BJ (cell line): ENCODE measurements at places on chromosomes 2 and 18.
A peak's percentile ranks its signal among the peaks of the same experiment; 100 is the strongest.

DNA sequence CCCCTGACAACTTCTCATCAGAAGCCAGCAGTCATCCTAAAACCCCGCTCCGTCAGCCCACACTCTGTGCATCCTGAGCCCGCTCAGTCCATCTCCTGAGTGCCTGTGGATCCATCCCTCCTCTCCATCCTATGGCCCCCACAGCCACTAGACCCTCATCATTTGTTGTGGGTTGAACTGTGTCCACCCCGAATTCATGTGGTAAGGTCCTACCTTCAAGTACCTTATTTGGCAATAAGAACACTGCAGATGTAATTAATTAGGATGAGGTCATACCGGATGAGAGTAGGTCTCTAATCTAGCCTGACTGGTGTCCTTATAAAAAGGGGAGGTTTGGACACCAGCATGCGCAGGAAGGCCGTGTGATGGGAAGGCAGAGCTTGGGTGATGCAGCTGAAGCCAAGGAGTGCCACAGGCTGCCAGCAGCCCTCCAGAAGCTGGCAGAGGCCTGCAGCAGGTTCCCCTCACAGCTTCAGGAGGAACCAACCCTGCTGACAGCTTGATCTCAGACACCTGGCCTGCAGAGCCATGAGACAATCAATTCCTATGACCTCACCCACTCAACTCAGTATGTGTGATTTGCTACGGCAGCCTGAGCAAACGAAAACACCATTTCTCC, 192.4 kb downstream of the ZBTB7C start:
- no peak for DNase-seq

GRCh38 chr2:12676771-12677170, 40.0 kb upstream of the TRIB2 start:
- DNase-seq: no peak

DNA sequence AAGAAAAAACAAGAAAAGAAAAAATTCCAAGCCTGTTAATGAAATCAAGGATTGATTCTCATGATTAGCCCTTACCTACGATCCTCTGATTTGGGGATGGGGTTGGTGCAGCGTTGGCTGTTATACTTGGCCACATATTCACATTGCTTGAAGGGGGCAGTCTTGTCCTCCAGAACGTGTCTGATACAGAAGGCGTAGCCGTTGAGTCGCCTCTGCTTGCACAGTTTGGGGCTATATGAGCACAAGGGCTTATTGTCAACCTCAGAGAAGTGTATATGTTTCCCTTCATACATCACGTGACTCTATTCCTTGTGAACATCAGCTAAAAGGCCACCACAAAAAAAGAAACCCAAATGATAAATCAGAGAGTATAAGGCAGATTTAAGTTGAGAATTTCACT, 23.2 kb downstream of the INO80D start:
- no peak for DNase-seq

- DNase-seq: no peak
These were observed 257.9 kb downstream of the OSR1 start for GRCh38 chr2:19100570-19100969.

DNA sequence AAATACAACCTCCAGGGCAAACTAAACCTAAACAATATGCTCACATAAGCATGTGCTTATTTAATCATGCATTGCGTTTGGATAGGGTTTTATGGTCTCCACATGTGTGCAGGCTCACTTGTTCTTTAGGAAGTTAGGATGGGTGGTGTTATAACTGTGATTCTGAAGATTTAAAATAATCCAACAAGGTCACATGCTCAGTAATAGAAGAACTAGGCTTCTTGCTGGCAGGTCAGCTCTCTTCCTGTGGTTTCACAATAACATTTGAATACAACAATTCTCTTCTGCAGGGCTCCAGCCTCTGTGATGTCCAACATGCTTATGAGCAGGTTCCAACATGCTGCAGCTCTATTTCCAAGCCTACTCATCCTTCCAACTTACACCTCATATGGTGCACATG, 84.0 kb downstream of the MYL12B start:
- DNase-seq: no peak

DNA sequence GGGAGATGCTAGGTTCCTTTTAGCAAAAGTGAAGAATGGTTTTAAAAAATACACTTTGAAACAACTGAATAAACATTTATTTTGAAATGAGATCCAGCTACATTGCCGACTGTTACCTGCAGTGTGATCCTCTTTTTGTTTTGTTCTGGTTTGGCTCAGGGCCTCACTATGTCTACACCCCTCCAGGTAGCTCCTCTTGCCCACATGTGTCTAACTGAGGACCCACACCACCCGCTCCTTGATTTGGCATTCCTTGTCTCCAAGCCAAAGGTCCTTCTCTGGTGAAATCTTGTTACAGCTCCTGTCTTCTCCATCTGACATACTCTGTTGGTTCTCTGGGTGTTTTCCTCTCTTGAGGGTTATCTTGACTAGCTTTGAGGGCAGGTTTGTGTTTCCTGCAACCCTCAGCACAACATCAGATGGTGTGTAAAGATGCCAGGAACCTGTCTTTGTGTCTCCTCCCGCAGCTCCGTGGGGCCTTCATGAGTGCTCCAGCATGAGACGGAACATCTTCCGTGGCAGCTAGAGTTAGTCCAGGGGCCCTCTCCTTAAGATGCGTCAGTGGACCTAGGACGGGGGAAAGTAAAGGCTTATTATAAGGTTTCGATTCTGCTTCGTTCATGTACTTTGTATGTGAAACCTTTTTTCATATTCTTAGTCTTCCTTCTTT, 32.1 kb downstream of the MAP4K4 start:
- DNase-seq: no peak

DNA sequence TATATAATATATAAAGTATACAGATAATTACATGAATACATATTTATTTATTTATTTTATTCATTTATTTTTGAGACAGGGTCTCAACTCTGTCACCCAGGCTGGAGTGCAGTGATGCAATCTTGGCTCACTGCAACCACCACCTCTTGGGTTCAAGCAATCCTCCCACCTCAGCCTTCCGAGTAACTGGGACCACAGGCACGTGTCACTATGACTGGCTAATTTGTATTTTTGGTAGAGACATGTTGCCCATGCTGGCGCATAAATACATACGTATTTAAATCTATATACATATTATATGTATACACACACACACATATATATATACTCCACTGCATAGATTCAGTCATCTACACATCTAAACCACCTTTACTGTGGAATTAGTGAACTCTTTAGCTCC, 20.6 kb upstream of the NDUFV2 start:
- no peak for DNase-seq

DNA sequence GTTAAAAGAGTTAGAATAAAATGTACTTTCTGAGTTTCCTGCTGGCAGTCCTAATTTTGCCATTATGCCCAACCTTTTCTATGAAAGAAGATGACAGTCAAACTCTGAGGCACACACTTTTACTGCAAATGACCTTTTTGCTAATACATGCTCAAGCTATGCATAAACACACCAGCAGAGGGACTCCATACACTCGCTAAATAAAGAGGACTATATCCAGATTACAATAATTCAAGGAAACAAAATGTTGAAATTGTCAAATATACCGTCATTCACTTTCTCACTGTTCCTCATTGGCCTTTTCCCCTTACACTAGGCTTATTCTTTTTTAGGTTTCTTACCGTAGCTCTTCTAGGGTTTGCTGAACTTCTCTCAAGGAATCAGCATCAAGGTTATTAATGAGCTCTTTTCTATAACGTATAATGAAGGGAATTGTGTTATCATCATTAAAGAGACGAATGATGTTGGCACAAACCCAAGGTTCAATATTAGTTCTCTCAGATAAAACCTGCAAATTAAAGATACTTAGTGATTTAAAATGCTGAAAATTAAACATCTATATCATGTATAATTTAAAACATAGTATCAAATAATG, 25.7 kb downstream of the SRBD1 start:
- DNase-seq: no peak

DNA sequence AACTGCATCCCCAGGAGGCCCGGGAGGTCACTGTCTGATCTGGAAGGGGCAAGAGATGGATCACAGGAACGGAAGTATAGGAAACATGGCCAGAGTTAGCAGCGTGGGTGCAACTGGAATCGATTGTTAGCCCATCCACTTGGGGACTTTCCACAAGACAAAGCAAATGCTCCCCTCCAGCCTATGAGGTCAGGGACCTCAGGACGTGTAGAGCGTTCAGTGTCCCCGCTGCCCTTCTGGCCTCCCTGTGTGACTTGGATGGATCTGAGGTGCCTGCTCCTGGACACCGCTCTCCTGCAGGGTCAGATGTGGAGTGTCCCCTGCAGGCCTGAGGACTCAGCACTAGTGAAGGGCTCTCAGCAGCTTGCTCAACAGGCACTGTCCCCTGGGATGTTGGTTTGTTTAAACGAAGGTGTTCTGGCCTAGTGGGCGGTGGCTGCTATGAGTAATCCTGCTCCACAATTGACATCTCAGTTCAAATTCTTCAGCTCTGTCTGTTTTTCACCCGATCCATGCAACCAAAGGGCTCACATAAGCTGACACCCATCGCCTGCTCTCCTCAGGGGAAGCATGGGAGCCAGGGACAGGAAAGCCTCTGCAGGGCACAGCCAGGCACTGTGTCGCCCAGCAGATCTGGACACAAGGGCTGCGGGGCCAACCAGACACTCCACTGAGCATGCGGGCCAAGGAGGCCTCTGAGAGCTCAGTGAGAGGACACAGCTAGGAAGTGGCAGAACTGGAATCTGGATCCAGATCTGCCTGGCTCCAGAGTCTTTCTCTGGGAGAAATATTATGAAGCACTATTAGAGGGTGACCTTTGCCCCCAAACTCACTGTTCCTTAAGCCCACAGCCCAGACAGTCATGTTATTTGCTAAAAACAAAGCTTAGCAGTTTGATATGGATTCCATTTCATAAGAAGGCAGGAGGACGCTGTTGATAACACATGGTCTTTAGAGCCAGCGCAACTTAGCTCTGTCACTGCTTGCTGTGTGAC, 78.5 kb downstream of the RHOB start:
- no peak for DNase-seq

DNA sequence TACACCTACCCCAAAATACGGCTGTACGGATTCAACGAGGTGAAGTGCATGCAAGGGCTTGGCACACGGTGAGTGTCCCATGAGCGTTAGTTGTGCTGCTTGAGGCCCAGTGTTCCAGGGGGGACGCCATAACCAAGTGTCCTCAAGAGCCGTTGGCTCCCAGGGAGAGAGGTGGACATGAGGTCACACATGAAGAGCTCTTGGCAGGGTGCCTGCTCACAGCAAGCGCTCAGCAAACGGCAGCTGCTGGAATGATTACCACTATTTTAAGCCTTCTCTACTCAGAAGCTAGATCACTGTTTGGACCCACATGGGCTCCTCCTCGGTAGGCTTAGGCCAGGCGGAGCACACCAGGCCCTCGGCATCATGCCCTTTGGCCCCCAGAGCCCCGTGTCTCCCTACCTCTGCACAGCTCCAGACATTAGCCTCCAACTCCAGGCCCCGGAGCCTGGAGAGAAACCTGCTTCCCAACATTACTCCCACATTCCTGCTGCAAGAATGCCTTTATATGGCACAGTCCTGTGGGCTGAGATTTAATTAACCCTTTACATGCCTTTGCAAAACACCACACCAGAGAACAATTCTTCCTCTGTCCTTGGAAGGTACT, 68.4 kb upstream of the PPP1CB start:
- DNase-seq: no peak

DNA sequence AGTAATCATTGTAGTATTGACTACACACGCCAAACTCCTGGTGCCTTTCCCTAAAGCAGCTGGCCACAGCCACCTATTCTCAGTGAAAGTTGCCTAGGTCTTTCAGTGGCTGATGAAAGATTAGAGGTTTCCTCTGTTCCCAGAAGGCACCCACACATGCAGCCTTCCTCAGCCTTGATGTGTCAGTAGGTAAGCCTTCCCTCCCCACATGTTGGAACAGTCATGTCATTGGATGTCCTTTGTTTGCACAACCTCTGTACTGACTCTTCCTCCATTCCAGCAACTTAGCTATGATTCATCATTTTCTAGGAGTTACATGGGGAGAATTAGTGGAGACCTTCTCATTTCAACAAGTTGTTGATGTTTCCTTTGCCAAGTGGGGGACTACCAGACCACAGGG, 630.8 kb upstream of the SLC39A10 start:
- no peak for DNase-seq

DNA sequence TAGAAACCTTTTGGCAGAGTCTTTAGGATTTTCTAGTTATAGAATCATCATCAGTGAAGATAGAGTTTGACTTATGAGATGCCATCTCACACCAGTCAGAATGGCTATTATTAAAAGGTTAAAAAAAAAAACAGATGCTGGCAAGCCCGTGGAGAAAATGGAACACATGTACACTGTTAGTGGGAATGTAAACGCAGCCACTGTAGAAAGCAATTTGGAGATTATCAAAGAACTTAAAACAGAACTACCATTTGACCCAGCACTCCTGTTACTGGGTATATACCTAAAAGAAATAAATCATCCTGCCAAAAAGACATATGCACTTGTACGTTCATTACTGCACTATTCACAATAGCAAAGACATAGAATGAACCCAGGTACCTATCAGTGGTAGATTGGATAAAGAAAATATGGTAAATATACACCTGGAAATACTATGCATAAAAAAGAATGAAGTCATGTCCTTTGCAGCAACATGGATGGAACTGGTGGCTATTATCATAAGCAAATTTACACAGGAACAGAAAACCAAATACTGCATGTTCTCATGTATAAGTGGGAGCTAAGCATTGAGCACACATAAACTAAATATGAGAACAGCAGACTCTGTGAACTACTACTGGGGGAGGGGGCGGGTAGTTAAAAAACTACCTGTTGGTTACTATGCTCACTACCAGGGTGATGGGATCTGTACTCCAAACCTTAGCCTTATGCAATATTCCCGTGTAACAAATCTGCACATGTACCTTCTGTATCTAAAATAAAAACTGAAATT, 279.0 kb downstream of the KIAA1328 start:
- no peak for DNase-seq

DNA sequence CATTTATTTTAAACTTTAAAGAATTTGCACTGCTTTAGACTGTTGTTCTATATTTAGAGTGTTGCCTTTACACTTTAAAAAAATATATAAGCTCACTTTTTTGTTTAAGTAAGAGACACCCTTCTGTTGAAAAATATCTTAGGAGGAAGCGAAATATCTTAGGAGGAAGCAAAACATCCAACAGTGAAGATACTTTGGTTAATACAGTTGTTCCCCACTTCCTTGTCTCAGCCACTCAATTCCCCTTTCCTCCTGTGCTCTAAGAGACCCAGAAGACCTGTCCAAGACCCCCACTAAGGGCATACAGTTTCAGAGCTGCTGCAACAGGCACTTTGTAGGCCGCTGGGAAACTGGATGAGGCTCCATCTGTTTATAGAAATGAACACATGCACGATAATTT, 5.7 kb downstream of the SERPINB8 start:
- DNase-seq: no peak

- DNase-seq: no peak
These were observed 51.3 kb downstream of the ANKMY1 start for GRCh38 chr2:240506406-240507059.

GRCh38 chr2:197453914-197454398, 604 bp downstream of the COQ10B start:
- DNase-seq: peak; percentile 61
